Activated T-cell treated with anti-CD3 and anti-CD28 coated beads, Interleukin-2, amount 50 U/mL, for 1 hour (primary cell): ENCODE measurements at places on chromosomes 1 and 21.

GRCh38 chr1:9069326-9070100 is at the start of gene SLC2A5:
Gene SLC2A5, minus strand, starts transcription at chr1:9069635. Its CDS starts 99 bp downstream, at chr1:9069536.
- no peak for DNase-seq

DNA sequence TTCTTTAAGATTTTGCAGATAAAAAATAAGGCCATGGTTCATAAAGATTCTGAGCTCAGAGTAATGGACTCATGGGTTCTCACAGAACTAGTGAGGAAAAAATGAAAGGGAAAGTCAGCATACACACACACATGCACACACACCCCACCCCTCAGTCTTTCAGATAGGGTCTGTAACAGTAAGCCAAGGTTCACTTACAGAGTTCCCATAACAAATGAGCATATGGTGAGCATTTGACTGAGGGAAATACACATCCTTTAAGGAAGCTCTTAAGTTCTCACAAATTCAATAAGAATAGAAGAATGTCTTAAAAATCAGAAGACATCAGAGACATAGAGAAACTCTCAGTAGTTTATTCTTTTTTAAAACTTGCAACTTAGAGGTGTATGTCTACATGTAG is 57.9 kb downstream of the NTMT2 start:
- no peak for DNase-seq

DNA sequence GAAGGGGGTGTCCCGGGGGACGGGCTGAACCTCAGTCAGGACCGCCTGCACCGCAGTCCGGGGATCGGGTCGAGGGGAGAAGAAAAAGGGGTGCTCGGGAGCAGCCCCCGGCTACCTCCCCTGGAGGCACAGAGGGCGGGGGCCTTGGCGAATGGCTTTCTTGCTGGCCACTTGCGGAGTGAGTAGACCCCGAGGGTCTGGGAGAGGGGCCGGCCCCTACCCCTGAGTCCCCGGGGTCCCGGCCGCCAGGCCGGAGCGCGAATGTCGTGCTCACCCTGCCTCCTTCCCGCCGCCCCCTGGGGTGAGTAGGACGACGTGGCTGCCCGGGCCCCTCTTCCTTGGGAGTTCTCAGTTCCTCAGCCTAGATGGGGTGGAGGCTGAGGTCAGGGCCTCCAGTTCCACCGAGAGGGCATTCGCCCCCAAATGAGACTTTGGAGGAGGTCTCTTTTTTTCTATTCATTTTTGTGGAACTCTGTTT is 113.0 kb downstream of the OSBPL9 start:
- no peak for DNase-seq

DNA sequence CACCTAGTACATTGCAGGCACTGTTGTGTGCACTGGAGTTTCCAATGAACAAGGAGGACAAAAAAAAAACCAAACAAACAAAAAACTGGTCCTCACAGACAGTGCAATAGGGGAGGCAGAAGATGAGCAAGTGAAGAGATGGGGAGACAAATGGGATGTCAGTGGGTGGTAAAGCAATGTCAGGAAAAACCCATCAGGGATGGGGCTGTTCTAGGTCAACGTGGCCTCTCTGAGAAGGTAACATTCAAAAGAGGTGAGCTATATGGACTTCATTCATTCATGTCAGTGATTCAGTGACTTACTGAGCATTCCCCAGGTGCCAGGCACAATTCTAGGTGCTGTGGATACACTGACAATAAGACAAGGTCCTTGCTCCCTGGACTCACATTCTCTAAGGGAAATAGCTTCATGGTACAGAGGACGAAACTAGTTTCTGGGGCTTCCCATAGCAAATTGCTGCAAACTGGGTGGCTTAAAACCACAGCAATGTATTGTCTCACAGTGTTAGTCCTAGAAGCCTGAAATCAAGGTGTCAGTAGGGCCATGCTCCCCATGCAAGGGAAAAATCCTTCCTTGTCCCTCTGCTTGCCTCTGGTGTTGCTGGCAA is 140.5 kb upstream of the KLHDC7A start:
- DNase-seq, result no peak

DNA sequence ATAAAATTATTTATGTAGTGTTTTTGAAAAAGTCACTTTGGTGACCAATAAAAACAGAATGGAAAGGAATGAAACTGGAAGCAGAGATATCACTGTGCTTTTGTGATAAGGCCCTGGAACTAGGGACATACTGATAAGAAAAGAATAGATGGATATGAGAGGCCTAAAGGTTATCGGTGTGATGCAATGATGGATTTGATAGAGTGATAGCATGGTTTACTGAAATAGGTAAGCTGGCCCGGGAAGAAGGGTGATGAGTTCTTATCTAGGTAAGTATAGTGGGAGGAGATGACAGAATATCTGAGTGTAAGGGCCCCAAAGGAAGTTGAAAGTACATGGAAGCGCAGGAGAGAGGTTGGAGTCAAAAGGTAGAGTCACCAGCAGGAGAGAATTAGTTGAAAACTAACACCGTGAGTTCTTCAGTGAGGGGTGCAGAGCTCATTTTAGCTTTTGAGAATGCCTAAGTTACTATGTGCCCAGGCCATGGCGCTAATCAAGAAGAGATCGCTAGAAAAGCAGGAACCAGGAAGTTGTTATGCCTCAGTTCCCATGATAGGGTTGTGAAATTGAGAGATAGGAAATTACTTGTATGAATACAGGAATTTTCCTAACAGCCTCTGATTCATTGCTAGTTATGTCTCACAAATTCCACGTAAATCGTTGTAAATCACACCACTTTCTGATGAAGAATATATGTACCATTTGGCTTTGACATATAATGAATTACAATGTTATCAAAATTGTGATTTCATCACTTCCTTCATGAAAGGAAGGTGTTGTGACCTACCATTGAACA is 115.3 kb downstream of the PLA2G4A start:
- DNase-seq, result no peak
